ENCODE measurements at places on chromosomes 1 and 21.

- no peak for DNase-seq
These were observed 1190.9 kb upstream of the PRMT6 start for GRCh38 chr1:105865546-105865945.

- no peak for DNase-seq
These were observed 81.4 kb downstream of the TGFBR3 start for GRCh38 chr1:91804546-91805023.

DNA sequence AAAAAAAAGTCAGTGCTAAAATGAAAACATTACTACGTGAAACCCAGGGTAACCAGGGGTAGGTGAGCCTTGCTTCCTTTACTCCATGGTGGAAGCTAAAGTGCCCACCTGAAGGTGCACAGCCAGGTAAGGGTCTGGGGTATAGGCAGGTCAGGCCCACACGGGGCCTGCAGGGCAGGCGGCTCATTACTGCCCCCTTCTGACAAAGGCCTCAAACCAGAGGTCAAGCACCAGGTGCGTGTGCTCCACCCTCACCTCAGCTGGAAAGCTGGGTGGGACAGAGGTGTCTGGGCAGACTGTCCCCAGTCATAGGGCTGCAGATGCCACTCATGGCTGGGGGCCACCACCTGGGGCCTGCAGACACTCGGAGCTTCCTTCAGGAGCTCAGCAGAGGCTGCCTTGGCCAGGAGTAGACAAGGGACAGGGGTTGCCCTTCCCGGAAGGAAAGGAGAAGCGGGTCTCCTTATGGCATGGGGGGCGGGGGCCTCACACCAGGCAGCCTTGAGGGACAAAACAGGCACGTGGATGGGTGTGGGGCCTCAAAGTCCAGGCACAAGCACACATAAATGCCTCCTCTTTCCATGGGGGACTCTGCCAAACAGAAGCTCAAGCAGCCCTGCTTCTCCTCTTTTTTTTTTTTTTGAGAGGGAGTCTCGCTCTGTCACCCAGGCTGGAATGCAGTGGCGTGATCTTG, 36.2 kb downstream of the ACOT7 start:
- no peak for DNase-seq

- DNase-seq = no peak
These were observed 30.7 kb upstream of the EDN2 start for GRCh38 chr1:41515131-41515678.

DNA sequence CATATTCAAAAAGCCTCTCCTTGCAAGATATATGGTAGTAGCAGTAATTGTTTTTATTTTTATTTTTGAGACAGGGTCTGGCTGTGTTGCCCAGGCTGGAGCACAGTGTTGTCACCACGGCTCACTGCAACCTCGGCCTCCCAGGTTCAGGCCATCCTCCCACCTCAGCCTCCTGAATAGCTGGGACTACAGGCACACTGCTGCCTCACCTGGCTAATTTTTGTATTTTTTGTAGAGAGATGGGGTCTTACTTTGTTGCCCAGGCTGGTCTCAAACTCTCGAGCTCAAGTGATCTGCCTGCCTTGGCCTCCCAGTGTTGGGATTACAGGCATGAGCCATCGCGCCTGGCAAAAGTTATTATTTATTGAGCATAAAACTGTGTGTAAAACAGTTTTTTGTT, 38.4 kb downstream of the SLC66A1 start:
- no peak for DNase-seq

- DNase-seq = no peak
These were observed 53.5 kb downstream of the MRPL37 start for GRCh38 chr1:54253480-54253879.

DNA sequence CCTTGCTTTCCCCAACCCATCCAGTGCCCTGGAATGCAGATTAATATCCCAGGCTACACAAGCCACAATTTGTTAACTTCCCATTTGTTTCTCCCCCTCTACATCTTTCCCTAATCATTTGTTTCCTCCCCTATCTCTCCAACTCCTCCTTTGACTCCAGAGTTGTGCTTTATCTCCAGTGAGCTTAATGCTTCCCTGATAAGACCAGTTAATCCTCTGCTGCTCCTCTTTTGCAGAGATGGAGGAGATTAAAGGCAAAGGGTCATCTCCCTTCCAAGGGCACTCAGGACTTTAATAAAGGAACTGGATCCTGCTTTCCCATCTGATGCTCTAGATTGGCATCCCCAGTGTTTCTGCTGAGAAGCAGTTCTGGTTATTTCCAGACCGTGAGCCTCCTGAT, 7.1 kb downstream of the FAM78B start:
- DNase-seq = no peak
